Ovary (tissue), 10 donors: ENCODE measurements at places on chromosomes 2 and 18.
A peak's percentile ranks its signal among the peaks of the same experiment; 100 is the strongest.

- no peak for DNase-seq
- no peak overlapping the region for H3K27ac ChIP-seq
- H3K4me1 ChIP-seq, result no peaks in the 10 kb centered on the region
- no peak overlapping the region for H3K4me3 ChIP-seq
Observed at GRCh38 chr2:232951891-232952290, 61.2 kb downstream of the NGEF start.

DNA sequence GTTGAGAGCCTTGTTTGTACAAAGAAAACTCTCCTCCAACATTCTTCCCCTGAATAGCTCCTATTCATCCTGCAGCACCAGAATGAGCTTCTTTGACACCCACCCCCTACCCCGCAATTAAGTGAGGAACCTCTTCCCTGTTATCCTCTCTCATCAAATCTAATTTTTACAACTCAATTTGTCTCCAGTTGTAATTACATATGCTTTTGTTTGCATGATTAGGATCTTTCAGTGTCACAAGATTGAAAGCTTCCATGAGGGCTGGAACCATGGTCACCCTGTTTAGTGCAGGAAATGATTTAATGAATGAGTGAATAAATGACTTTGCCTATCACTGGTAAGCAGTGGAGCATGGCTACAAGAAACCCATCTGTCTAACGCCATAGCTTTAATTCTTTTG, 334.6 kb upstream of the KLHL29 start:
- no peaks in the 10 kb centered on the region for H3K36me3 ChIP-seq
- H3K4me3 ChIP-seq, result no peak overlapping the region
- DNase-seq, result no peak
- H3K27ac ChIP-seq, result no peak overlapping the region

- no peaks in the 10 kb centered on the region for H3K27me3 ChIP-seq
- no peak overlapping the region for H3K27ac ChIP-seq
Observed at GRCh38 chr18:12750076-12750714, 47.4 kb downstream of the PSMG2 start.

GRCh38 chr2:203396667-203397066, 68.5 kb downstream of the ABI2 start:
- no peak overlapping the region for H3K4me3 ChIP-seq
- no peaks in the 10 kb centered on the region for H3K27me3 ChIP-seq
- H3K4me1 ChIP-seq, result no peaks in the 10 kb centered on the region
- H3K36me3 ChIP-seq, result no peaks in the 10 kb centered on the region
- no peak for DNase-seq

DNA sequence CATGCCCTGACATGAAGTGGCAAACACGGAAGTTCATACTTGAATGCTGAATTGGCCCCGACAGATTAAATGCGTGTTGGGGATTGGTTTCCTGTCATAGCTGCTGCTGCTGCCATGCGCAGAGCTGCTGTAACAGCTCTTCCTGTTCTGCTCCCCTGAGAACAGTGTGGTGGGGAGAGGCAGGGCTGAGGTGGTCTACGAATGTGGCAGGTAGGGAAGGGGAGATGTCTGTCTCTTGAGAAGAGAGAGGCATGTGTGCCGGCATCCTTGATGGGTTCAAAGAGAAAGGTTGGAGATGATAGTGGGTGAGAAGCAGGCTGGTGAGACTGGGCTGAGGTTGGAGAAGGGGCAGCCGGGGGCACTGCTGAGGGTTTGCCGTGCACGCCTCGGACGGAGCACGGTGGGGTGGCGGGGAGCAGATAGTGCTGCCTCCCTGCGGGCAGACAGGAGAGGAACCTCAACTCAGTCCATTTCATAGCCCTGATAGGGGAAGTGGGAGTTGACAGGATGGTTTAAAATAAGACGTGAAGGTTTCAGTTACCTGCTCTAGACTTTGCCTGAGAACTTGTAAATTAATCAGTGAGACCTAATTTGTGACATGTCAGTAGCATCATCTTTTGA, 46.1 kb downstream of the TMEM185B start:
- no peak overlapping the region for H3K4me3 ChIP-seq
- H3K36me3 ChIP-seq, result no peaks in the 10 kb centered on the region
- no peak overlapping the region for H3K27ac ChIP-seq
- H3K27me3 ChIP-seq, result no peaks in the 10 kb centered on the region
- DNase-seq, result no peak
- no peaks in the 10 kb centered on the region for H3K4me1 ChIP-seq

GRCh38 chr2:47373747-47374146, 29.2 kb upstream of the MSH2 start:
- peaks cover 9% of the 10 kb centered on the region for H3K4me1 ChIP-seq
- DNase-seq, result no peak
- H3K27ac ChIP-seq, result no peak overlapping the region
- H3K27me3 ChIP-seq, result no peaks in the 10 kb centered on the region
- H3K4me3 ChIP-seq, result no peak overlapping the region

GRCh38 chr2:147558620-147559019, 286.2 kb upstream of the ACVR2A start:
- no peak overlapping the region for H3K4me3 ChIP-seq
- no peaks in the 10 kb centered on the region for H3K4me1 ChIP-seq
- DNase-seq, result no peak
- no peaks in the 10 kb centered on the region for H3K27me3 ChIP-seq
- H3K36me3 ChIP-seq, result no peaks in the 10 kb centered on the region

DNA sequence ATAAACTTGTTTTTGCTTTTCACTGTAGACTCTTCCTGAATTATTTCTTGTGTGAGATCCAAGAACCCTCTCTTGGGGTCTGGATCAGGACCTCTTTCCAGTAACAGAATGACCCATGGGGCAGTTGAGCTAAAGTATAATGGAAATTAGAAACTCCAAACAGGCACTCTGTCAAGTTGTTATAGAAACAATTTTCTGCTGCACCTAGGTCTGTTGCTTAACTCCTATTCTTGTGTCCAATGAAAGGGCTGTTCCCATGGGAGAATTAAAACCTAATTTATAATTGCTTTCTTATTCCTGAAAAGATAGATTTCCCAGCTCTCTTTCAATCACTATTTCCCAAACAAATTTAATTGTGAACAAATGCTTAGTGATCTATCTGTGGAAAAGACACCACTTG, 1341.3 kb upstream of the PIK3C3 start:
- no peaks in the 10 kb centered on the region for H3K27me3 ChIP-seq
- H3K36me3 ChIP-seq, result no peaks in the 10 kb centered on the region
- no peaks in the 10 kb centered on the region for H3K4me1 ChIP-seq
- DNase-seq, result no peak

GRCh38 chr2:114543236-114543766, 100.9 kb downstream of the DPP10 start:
- DNase-seq, result peak; percentile 27
- no peaks in the 10 kb centered on the region for H3K27me3 ChIP-seq
- H3K36me3 ChIP-seq, result no peaks in the 10 kb centered on the region
- H3K27ac ChIP-seq, result no peak overlapping the region
- no peaks in the 10 kb centered on the region for H3K4me1 ChIP-seq
- H3K4me3 ChIP-seq, result peak overlapping the region; percentile 9

- DNase-seq, result no peak
- no peak overlapping the region for H3K4me3 ChIP-seq
- H3K27me3 ChIP-seq, result no peaks in the 10 kb centered on the region
- H3K4me1 ChIP-seq, result no peaks in the 10 kb centered on the region
Observed at GRCh38 chr18:73509460-73509859, 638.2 kb downstream of the FBXO15 start.

DNA sequence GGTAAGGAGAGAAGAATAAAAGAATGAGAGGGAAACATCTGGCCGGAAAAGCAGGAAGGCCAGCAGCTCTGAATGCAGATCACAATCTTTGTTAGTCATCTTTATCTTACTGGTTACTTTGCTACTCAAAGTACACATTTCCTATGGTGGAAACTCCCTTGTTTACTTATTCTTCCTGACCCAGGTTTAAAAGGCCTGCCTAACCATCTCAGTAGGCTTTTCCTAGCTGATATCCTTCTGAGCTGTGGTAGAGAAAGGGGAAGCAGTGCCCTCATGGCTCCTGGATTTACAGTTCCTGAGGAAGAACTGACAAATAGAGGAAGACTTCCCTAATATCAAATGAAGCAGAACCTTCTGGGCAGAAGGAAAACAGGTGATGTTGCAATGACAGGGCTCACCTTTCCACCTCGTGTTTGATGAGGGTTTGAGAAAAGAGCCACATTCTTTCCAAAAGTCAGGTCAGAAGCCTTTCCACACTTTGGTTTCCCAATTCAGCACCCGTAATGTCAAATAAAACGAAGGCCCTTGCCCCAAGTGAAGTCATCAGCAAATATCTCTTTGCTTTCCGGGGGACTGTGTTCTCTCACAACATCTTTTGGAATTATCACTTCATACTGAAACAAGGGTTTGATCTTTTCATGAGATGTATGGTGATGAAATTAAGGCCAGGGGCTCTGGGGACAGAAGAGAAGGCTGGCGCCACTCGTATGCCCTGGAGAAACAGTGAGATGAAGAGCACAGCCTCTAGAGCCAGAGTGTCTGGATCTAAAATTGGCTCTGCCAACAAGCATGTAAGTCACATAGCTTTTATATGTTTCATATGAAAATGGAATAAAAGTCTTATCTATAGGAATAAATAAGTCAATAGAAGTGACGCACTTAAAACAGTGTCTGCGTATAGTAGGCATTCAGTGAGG, 26.7 kb upstream of the APOB start:
- no peak overlapping the region for H3K4me3 ChIP-seq
- no peak for DNase-seq
- H3K27me3 ChIP-seq, result no peaks in the 10 kb centered on the region
- H3K36me3 ChIP-seq, result no peaks in the 10 kb centered on the region
- no peak overlapping the region for H3K27ac ChIP-seq

DNA sequence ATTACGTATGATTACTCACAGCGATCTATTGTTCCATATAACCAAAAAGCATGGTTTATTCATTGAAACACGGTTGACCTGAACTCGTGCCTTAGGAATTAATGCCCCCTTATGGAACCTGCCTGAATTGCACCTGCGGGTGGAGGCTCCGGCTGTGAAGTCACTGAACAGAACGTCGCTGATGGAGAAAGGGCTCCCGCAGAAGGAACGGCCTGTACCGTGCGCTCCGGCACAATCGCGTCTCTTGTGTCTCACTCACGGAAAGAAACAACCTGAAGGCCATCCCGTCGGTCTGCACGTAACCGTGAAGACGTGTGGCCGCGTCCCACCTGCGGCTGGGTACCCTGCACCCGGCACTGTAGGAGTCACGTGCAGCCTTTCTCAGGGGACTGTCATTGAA, 133.1 kb downstream of the NFATC1 start:
- peak; percentile 71 for DNase-seq
- no peak overlapping the region for H3K27ac ChIP-seq

GRCh38 chr2:72953976-72954375, 36.7 kb downstream of the EMX1 start:
- no peaks in the 10 kb centered on the region for H3K27me3 ChIP-seq
- no peak overlapping the region for H3K4me3 ChIP-seq
- no peaks in the 10 kb centered on the region for H3K36me3 ChIP-seq
- no peak for DNase-seq
- no peak overlapping the region for H3K27ac ChIP-seq
- H3K4me1 ChIP-seq, result no peaks in the 10 kb centered on the region
